Activated T-cell treated with anti-CD3 and anti-CD28 coated beads, Interleukin-2, amount 50 U/mL, for 72 hours (primary cell): ENCODE measurements at places on chromosomes 11 and 22. TPM values are rescaled to one million over a fixed set of nuclear protein-coding genes. Genes with fewer than 3 reads are reported as not detected.

Gene KRTAP5-2
- not detected for total RNA-seq

Gene SCN3B
- total RNA-seq, result 0.05 TPM

Gene OR2AT4
- not detected for total RNA-seq

Gene NAALAD2
- not detected for total RNA-seq

Gene LRRC32
- 16.4 TPM for total RNA-seq

Gene CRYBB2
- total RNA-seq, result 0.51 TPM

DNA sequence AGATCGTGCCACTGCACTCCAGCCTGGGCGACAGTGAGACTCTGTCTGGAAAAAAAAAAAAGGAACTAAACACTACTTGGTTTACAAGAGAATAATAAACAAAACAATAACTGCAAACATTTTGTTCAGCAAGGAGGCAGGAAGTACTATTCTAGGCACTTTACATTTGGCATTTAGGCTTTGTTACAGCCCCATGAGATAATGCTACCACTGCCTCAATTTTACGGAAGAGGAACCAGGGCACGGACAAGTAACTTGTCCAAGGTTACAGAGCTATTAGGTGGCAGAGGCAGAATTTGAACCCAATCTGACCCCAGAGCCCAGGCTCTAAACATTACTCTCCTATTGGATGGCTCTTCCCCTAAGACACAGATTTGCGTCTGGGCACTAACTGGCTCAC lies 108.7 kb upstream of the AKIP1 start:
- no peak for DNase-seq

- no peak for DNase-seq
Measured at GRCh38 chr11:45525393-45525792, 140.0 kb downstream of the CHST1 start.

DNA sequence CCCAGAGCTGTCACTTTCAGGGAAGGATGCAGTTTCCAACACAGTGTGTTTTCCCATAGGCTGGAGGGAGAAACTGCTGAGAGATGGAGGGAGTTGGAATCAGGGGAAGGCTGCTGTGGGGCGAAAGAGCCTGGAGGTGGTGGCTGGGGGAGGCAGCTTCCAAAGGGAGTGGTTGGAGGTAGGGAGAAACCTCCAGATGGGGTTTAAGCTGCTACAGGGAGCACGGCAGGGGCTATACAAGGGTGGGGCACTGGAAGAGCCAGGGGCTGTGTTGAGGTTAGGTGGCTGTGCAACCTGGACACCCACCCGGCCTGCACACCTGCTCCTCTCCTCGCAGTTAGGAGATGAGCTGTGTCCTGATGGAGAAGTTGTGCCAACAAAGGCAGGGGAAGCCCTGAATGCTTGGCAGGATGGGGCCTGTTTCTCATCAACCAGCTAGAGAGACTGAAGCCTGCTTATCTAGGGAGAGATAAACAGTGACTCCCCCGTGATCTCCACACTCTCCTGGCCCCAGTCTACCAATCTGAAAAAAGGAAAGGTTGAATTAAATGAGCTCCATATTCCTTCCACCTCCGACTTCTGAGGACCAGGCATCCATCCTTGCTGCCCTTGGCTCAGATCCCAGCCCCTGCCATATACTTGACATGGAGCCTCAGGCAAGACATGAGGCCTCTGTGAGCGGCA lies 3.6 kb upstream of the SLCO2B1 start:
- no peak for DNase-seq

DNA sequence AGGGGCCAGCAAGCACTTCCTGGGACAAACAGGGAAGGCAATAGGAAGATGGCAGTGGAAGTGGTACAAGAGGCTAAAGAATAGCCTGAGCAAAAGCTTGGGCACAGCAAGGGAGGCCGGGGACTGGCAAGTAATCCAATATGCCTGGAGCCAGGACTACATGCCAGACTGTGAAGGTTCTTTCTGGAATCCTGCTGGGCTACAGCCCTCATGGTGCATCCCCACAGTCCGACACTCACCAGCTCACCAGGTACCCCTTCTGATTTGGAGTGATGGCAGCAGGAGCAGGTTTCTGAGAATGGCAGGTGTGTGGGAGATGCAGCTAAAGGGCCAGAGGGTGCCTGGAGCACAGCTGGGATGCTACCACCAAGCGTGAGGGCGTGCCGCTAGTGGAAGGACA lies 32.2 kb upstream of the POGLUT3 start:
- DNase-seq, result no peak

- DNase-seq, result no peak
Measured at GRCh38 chr22:36300396-36301212, 47.7 kb downstream of the APOL1 start.

GRCh38 chr11:12813371-12814225 lies 139.4 kb downstream of the TEAD1 start:
- no peak for DNase-seq
